ENCODE measurements at places on chromosomes 7 and 10.

- no peak for DNase-seq
These were observed 105.6 kb upstream of the COL1A2 start for GRCh38 chr7:94289071-94289470.

DNA sequence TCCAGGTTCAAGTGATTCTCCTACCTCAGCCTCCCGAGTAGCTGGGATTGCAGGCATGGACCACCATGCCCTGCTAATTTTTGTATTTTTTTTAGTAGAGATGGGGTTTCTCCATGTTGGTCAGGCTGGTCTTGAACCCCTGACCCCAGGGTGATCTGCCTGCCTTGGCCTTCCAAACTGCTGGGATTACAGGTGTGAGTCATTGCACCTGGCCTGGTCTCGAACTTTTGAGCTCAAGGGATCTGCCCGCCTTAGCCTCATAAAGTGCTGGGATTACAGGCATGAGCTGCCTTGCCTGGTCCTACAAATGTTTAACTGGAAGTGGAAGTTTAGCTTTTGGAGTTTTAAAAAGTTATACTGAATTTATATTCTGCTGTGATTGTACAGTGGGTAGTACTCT, 2.8 kb downstream of the MLLT10 start:
- DNase-seq: no peak

- no peak for DNase-seq
These were observed 30.1 kb downstream of the SEMA3D start for GRCh38 chr7:85156661-85157208.

DNA sequence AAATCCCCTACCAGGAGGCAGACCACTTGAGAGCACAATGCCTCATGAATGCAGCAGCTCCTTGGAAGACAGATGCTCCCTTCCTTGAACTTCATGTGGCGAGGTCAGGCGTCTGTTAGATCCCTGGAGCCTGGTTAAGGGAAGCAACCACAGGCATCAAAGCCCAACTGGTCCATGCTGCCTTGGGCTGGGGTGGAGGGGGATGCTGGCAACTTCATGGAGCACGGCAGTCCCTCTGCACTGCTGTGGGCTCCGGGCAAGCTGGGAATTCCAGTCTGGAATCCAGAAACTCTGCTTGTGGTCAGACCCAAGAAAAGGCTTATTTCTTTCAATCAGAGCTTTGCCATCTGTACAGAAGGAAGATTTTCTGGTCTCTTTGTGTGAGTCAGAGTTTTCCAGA, 130.4 kb downstream of the PFKFB3 start:
- DNase-seq: no peak

DNA sequence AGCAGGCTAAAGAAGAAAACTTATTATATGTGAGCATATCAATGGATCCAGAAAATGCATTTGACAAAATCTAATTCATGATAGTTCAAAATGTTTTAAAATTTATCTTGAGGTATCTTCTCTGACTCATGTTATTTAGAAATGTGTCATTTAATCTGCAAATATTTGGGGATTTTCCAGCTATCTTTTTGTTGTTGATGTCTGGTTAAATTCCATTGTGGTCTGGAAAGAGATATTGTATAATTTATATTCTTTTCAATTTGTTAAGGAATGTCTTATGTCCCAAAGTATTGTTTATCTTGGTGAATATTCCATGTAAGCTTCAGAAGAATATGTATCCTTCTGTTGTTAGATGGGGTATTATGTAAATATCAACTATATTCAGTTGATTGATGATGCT, 942.5 kb downstream of the KCNMA1 start:
- no peak for DNase-seq

DNA sequence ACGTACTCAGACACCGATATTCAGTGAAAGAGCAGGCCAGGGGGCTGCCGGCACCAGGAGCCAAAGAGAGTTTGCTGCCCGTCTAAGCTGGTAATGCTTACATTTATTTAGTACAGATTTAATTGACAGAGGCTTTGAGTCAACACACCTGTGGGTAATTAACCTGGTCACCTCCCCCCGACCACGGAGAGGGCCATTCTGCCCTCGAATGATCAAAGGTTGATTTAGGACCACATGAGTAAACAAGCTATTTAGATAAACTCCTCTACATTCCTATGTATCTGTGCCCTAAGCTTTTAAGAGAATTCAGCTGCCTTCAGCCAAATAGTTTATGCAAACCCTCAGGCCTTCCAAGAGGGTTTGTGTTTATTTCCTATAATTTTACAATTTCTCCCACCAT, 164.8 kb downstream of the IPMK start:
- no peak for DNase-seq
